NCI-H2107 (cell line): ENCODE measurements at places on chromosomes 4 and X.

- DNase-seq: no peak
These were observed 29.9 kb upstream of the GPC4 start for GRCh38 chrX:133444952-133445831.

GRCh38 chr4:137819964-137820383, 287.7 kb upstream of the PCDH18 start:
- no peak for DNase-seq

DNA sequence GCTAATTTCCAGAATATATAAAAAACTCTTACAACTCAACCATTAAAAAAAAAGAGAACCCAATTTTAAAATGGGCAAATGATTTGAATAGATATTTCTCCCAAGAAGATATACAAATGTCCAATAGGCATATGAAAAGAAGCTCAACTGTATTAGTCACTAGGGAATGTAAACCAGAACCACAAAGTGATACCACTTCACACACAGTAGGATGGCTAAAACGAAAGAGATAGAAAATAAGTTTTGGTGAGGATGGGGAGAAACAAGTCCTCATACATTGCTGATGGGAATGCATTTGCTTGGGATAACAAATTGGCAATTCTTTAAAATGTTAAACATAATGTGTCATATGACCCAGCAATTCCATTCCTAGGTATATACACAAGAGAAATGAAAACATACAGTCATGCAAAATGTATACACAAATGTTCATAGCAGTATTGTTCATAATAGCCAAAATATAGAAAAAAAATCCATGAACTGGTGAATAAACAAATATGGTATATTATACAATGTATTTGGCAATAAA, 5.7 kb downstream of the TCEAL3 start:
- no peak for DNase-seq

GRCh38 chr4:2172627-2173231, 69.2 kb downstream of the HAUS3 start:
- DNase-seq: no peak

DNA sequence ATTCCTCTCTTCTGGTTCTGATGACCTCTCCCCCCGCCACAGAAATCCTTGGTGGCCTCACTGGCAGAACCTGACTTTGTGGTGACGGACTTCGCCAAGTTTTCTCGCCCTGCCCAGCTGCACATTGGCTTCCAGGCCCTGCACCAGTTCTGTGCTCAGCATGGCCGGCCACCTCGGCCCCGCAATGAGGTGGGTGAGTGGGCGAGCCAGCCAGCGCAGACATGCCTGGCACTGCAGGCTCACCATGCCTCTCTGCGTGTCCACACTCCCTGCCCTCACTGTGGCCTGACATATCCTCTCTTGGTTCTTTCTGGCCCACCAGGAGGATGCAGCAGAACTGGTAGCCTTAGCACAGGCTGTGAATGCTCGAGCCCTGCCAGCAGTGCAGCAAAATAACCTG, 8.7 kb downstream of the UBA1 start:
- DNase-seq: no peak

DNA sequence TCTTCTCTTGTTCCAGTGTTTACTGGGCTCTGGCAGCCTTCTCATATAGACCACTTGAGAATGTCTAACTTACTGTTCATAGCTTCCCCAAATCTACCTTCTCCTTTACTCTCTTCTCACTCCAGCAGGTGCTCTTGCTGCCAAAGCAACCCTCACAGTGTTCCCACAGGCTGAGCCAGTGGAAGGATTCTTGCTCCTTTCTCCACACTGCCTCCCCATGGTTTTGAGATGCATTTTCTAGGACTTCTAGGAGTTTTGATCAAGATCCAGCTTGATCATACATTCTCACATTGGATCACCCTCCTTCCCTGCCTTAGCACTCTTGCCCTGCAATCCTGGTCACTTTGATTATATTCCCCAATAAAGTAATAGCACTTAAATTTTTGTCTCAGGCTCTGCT, 230.8 kb downstream of the TMEM47 start:
- no peak for DNase-seq

DNA sequence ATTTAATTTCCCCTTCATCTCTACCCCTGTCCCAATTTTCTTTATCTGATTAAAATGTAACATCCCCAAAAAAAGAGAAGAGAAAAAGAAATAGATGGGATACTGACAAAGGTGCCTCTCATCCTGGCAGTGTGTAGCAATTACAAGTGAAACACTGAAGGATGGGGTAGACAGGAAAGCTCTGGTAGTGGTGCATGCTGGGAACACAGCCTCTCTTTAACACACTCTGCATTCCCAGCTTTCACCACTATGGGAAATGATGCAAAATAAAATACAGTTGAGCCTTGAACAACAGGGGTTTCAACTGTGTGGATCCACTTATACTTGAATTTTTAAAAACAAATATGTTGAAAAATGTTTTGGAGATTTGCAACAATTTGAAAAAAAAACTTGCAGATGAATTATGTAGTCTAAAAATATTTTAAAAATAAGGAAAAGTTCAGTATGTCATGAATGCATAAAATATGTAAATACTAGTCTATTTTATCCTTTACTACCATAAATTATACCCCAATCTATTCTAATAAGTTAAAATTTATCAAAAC, 239.2 kb upstream of the DDX53 start:
- DNase-seq: no peak

DNA sequence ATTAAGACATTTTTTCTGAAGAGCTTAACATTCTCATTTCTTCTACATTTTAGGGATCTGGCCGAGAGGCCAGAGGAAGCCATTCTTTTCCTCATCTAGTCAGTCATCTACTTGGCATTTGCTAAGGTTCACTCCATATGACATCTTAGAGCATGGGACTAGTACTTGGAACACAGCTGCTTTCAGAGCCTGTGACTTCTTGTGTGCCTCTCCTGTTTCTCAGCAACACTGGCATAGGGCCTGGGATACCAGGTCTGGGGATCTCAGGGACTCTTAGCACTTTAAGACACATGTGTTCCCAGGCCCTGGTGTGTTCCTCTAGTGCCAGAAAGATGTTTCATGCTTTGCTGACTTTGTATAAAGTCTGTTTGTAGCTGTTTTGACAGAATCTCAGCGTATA, 7.3 kb downstream of the PLP1 start:
- DNase-seq: no peak

DNA sequence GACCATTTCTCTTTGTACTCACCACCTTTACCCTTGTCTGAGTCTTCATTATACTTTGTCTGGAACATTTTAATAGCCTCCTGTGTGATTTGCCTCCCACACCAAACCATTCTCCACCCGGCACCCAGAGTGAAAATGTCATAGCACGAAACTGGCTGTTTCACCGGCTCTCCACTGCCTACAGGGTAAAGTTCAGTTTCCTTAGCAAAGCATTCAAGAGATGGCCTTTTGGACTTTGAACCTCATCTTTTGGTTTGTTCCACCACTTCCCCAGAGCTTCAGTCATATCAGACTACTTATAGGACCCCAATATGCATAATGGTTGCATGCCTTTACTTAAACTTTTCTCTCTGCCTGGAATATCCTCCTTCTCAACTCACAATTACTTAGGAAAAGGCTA, 38.3 kb downstream of the RAP2C start:
- DNase-seq: no peak

DNA sequence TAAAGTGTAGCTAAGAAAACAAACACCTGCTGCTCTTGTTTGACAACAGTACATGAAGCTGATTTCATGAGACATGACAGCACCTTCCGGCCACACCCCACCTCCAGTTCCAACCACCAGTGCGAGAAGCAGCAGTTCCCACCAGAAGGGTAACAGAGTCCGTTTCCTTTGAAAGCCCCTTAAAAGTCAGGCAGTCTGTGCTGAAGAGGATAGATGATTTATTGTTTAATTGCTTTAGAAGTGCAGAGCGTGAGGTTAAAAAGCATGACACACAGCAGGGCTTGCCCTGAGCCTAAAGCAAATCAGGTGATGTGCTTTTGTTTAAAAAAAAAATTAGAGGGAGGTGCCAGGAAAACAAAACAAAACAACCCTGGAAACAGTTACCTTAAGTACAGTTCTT, 82.6 kb downstream of the HADH start:
- no peak for DNase-seq

DNA sequence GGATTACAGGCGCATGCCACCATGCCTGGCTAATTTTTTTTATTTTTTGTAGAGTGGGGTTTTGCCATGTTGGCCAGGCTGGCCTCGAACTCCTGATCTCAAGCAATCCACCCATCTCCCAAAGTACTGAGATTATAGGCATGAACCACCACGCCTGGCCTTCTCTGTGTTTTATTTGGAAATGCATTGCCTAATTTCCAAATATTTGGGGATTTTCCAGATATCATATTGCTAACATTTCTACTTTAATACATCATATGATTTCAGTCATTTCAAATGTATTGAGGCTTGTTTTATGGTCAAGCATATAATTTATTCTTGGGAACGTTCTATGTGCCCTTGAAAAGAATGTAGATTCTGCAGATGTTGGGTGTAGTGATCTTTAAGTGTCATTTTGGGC, 38.8 kb downstream of the FGF2 start:
- DNase-seq: no peak

DNA sequence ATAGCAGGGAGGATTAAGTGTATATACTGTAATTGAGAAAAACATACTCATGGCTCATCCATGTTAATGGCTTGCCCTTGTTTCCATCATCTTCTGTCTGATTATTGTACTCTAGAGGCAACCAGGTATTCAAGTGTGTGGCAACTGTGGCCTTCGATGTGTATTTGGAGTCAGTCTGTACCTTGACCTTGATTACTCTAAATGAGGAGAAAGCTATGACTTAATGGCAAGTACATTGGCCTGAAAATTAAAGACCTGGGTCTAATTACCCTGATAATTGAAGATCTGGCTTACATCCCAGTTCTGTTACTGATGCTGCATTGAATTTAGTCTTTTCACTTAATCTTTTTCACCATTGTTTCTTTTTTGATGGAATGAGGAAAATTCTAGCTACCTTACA, 409.2 kb downstream of the CCSER1 start:
- DNase-seq: no peak
